Stimulated activated naive CD8-positive, alpha-beta T cell treated with anti-CD3 and anti-CD28 coated beads, Interleukin-15, amount 100 ng/mL, for 72 hours (primary cell): ENCODE measurements at places on chromosomes 3 and 15.

DNA sequence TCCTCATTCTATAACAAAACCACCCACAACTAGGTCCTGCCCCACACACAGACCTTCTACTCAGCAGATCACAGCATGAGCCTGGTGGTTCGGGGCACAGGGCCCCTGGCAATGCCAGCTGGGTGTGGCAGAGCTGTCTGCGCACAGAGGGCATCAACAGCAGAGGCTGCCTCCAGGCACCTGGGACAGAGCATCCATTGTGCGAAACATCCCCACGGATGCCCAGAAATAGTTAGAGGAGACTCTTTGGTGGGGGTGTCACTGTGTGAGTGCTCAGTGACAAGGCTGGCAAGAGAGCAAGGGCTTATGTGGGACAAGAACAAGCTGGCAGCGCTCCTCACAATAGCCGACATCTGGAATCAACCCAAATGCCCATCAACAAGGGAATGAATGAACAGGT lies 487.4 kb upstream of the PROK2 start:
- DNase-seq, result no peak

GRCh38 chr3:76096836-76097588 lies 311.7 kb upstream of the ZNF717 start:
- DNase-seq, result no peak

GRCh38 chr15:40092256-40092978 lies 16.3 kb downstream of the BMF start:
- no peak for DNase-seq

DNA sequence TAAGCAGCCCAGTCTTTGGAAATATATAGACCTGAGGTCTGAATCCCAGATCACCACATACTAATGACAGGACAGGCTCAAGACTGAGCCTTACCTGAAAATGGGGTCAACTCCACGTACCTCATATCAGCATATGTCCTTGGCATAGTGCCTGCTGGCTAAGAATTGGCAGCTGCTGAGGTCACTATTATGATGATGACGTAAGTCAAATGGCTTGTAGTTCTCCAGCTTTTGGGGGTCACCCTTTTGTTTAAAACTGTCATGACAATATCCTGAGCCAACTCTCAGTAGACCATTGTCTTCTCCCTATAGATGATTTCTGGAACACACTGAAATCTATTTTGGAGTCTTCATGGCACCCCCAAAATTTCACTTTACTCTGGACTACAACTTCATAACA lies 16.8 kb upstream of the CADPS start:
- no peak for DNase-seq

DNA sequence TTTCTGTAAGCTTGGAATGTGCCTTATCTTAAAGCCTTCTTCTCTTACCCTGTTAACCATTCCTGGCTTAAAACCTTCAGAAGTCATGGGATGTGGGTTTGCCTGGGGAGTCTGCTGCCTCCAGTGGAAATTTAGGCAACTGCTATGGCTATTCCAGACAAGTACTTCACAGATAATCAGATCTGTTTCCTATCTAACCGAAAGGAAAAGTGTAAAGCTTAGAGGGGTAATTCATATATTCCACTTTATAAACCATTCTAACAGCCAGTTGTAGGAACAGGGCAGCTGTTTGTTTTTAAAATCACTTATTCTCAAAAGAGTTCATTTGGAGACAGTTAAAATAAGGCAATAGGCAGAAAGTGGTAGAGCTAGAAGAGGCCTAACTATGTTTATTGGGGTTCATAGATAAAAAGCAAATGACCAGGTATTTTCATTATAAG lies 219.9 kb downstream of the TCF12 start:
- no peak for DNase-seq

GRCh38 chr15:77548589-77549557 lies 83.8 kb downstream of the LINGO1 start:
- no peak for DNase-seq

GRCh38 chr3:66195347-66195783 lies 25.4 kb upstream of the SLC25A26 start:
- DNase-seq, result peak; percentile 10

DNA sequence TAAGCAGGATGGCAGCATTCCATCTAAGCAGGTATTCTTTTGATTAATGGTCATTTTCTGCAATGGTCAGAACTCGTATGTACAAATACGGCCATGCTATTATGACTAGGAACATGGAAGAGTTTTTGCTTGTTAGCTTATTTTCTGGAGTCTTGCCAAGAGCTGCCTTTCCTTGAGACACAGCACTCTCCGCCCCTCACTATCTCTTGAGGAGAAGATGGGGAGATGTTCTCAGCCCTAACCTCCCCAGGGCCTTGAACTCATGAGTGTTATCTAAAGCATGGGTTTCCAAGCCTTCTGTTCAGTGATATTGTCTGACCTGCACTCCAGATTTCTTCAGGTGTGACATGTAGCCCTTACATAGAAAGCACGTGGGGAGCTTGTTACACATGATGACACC lies 65.9 kb upstream of the ACTC1 start:
- DNase-seq, result no peak

DNA sequence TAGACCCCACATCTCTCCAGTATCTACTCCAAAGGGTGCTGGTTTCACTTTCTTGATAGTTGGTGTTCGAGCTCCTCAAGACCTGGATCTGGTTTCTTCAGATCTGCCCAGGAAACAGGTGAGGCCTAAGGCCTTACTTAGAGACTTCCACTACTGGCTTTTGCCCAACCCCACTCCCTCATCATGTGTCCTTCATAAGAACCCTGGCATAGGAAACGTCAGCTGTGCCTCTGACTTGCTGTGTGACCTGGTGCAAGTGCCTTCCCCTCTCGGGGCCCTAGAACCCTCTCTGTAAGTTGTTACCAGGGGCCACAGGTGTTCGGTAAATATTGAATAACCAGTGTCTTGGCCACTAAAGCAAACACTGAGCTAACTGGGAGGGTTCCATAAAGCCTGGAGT lies 3.9 kb downstream of the OXTR start:
- DNase-seq, result no peak

- peak; percentile 19 for DNase-seq
These were observed 692 bp downstream of the UBE2E2 start for GRCh38 chr3:23203708-23204330.

DNA sequence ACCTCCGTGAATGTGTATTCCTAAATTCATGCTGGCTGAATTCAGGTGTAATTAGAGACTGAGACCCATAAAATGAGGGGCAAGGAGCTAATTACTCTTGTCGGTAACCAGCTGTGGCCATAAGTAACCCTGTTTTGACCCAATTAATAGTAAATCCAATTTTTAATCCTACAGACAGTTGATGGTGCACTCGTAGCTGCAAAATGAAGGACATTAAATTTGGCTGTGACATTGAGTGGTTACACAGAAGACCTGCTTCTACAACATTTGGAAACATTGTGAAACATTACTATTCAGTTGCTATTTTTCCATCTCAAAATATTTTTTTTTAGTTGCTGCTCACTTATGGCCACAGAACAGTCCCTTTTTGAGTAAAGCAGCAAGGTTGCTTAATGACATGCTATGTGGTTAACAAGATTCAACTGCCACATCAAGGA lies 33.0 kb downstream of the MBNL1 start:
- DNase-seq, result no peak

DNA sequence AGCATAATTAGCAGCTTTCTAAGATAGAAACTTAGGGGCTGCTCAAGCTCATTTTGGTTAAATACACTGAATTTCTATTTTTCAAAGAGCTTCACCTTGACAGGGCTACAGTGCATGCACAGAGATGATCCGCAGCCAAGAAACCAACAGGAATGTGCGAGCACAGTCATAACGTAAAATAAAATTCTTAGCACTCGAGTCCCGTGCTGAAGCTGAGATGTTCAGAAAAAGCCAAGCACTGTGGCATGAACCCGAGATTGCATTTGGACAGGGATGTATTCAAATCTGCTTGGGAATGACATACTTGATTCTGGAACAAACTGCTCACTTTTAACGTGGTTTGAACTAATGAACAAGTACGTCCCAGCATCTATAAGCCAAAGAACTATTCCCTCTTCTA lies 340.3 kb downstream of the FOXP1 start:
- no peak for DNase-seq

DNA sequence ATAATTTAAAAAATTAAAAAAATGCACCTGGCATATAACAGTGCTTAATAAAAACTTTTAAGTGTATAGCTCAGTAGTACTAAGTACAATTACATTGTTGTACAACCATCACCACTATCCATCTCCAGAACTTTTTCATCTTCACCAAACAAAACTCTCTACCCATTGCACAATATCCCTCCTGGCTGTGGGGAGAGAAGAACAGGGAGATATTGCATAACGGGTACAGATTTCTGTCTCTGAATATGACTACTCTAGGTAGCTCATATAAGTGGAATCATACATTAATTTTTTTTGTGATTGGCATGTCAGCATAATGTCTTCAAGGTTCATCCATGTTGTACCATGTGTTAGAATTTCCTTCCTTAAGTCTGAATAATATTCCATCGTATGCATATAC lies 91.0 kb upstream of the PLAAT1 start:
- DNase-seq, result no peak
